Activated T-cell treated with anti-CD3 and anti-CD28 coated beads, Interleukin-2, amount 50 U/mL, for 72 hours (primary cell): ENCODE measurements at places on chromosomes 2 and 18. TPM values are rescaled to one million over a fixed set of nuclear protein-coding genes. Genes with fewer than 3 reads are reported as not detected.

ABCB11 gene
- not detected for total RNA-seq

FBXO41 gene
- 22.9 TPM for total RNA-seq

SSB gene
- total RNA-seq, result 65.9 TPM

KIF5C gene
- 23.9 TPM for total RNA-seq

TBR1 gene
- total RNA-seq, result 0.02 TPM

FOXI3 gene
- total RNA-seq, result not detected

ITGA6 gene
- 7.0 TPM for total RNA-seq

MREG gene
- 9.0 TPM for total RNA-seq

PCBP1 gene
- 270 TPM for total RNA-seq

CD28 gene
- 177 TPM for total RNA-seq

TNFAIP6 gene
- total RNA-seq, result not detected

SNORC gene
- 4.0 TPM for total RNA-seq

CPS1 gene
- total RNA-seq, result 3.3 TPM

PSTPIP2 gene
- 26.6 TPM for total RNA-seq

OSR1 gene
- not detected for total RNA-seq

PIEZO2 gene
- not detected for total RNA-seq

HOXD10 gene
- total RNA-seq, result not detected

CFAP65 gene
- total RNA-seq, result not detected

IL36B gene
- not detected for total RNA-seq

BOLL gene
- 0.10 TPM for total RNA-seq

SERPINB3 gene
- not detected for total RNA-seq

TUBA3D gene
- not detected for total RNA-seq

CCDC141 gene
- 9.4 TPM for total RNA-seq

METAP1D gene
- 4.4 TPM for total RNA-seq

NAT8 gene
- not detected for total RNA-seq

MYO5B gene
- total RNA-seq, result 0.12 TPM
